Right hindlimb (tissue), 1 donor: ENCODE measurements at places on chromosomes 13 and 19.

GRCh38 chr13:28704919-28705318 lies 13.9 kb downstream of the SLC46A3 start:
- no peak for DNase-seq

GRCh38 chr19:16594131-16594586 lies 21.9 kb upstream of the SLC35E1 start:
- no peak for DNase-seq

- DNase-seq = no peak
These were observed 195.2 kb upstream of the IPO5 start for GRCh38 chr13:97758317-97758716.

- peak; percentile 47 for DNase-seq
These were observed 2.0 kb downstream of the RAB20 start for GRCh38 chr13:110559429-110559943.

DNA sequence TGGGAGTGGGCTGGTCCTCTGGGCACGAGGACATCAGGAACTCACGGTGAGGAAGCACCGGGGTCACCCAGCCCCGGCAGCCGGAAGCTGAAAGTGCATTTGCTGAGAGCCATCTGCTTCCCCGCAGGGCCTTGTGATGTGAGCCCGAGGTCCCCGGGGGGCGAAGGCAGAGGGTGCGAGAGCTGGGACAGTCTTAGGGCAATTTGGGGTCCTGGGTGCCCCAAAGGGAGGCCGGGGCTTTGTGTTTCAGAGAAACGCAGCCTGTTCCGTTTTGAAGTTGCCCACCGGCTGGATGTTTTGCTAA lies 4.8 kb downstream of the F2RL3 start:
- no peak for DNase-seq

- DNase-seq = no peak
These were observed 2048.3 kb upstream of the PCDH20 start for GRCh38 chr13:63463782-63464610.

DNA sequence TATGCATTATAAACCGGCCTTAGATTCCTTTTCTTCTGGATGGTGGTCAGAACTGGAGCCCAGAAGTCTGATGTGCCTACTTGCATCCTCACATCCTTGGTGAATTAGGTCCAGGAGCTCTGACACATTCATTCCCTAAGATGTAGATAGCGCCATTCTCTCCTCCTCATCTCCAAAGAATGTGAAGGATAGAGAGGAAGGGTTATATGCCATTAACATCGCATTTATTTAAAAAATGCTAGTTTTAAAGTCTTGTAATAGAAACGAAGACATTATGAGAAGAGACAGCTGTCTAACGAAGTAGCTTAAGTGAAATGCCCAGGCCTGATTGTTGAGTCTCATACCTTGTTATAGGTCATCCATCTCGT lies 9.7 kb downstream of the MBNL2 start:
- no peak for DNase-seq

- DNase-seq = no peak
These were observed 8.8 kb upstream of the F7 start for GRCh38 chr13:113096745-113097305.

GRCh38 chr13:99041337-99041736 lies 63.5 kb upstream of the DOCK9 start:
- DNase-seq = no peak

GRCh38 chr19:41205995-41206394 lies 13.0 kb downstream of the CYP2S1 start:
- DNase-seq = no peak

- DNase-seq = no peak
These were observed 927.0 kb downstream of the UQCRFS1 start for GRCh38 chr19:28285917-28286316.

GRCh38 chr13:58500938-58501337 lies 869.4 kb downstream of the PCDH17 start:
- DNase-seq = no peak

- no peak for DNase-seq
These were observed 6.4 kb upstream of the NFIC start for GRCh38 chr19:3359919-3360420.

DNA sequence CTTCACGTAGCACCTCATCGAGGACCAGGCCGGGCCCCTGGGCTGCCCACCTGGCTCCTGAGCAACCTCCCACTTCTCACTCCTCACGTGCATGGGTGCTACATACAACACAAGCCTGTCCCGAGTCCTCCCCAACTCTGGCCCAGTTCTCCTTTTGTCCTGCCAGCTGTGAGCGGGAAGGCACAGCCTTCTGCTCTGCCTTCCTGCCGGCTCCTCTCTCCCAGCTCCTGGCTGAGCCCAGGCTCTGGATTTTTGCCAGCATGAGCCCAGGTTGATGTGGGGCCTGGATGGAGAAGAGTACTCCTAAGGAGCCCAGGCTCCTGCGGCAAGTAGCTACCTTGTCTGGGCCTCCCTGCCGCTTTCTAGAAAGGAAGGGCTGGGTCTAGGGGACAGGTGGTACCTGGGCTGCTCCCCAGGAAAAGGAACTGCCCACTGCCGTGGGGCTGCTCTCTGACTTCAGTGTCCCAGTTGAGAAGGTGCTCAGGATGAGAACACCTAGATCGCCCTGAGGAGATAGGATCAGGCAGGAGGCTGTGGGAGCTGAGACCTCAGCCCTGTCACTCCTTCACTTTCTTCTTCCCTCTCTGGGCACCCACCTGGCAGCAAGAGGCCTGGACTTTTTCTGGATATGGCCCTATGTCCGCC lies 23.6 kb downstream of the LYL1 start:
- no peak for DNase-seq

- no peak for DNase-seq
These were observed 202.3 kb upstream of the KLF12 start for GRCh38 chr13:74336546-74336945.

DNA sequence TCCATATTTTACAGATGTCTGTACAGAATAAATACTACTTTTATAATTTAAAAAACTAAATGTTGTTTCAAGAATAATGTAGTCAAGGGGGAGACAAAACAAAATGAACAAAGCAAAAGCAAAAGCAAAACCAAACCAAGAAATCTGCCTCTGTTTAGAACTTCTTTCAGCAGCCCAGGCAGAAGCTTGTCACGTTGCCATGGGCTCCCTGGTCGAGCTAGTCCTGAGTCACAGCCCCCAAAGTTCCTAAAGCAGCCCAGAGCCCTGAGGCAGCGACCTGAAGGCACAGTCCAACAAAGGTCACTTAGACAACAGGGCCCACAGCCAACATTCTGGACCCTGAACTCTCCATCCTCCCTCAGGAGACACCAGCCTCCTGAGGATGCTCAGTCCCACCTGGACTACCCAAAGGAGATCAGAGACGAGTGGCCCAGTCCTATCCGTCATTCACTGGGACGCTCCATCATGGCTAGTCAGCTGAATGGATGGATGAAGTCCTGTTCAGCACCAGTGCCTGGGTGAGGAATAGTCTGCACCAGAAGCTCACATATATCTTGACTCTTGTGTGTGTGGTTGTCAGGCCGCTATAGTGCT lies 41.7 kb downstream of the SIAH3 start:
- no peak for DNase-seq
